ENCODE measurements at places on chromosomes 13 and 19.

GRCh38 chr19:2638417-2638940 lies 64.0 kb downstream of the GNG7 start:
- no peak for DNase-seq

- DNase-seq, result no peak
Observed at GRCh38 chr13:94433055-94433961, 46.2 kb downstream of the DCT start.

GRCh38 chr13:38998739-38999138 lies 8.1 kb upstream of the STOML3 start:
- no peak for DNase-seq

GRCh38 chr13:27147530-27148170 lies 24.0 kb downstream of the USP12 start:
- DNase-seq, result no peak

GRCh38 chr19:56119582-56119978 lies 1.5 kb downstream of the ZNF787 start:
- no peak for DNase-seq

- no peak for DNase-seq
Observed at GRCh38 chr19:21590867-21591266, 85.5 kb downstream of the ZNF429 start.
